ENCODE measurements at places on chromosomes 2 and 18.

DNA sequence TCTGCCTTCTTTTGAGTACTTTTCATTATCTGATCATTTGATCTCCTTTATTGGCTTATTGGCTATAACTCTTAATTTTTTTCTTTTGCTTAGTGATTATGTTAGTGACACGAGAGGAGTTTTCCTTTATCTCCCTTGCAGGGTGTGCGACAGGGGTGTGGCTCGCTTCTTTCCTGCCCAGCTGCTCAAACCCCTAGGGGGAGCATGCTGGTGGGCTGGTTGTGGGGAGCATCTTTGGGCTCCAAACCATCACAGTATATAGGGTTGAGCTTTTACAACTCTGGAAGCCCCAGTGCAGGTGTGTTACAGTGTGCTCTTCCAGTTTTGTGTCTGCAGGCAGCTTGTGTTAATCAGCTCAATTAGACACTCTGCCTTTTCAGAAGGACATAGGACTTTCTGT is 357.0 kb upstream of the TMEFF2 start:
- no peak for DNase-seq

DNA sequence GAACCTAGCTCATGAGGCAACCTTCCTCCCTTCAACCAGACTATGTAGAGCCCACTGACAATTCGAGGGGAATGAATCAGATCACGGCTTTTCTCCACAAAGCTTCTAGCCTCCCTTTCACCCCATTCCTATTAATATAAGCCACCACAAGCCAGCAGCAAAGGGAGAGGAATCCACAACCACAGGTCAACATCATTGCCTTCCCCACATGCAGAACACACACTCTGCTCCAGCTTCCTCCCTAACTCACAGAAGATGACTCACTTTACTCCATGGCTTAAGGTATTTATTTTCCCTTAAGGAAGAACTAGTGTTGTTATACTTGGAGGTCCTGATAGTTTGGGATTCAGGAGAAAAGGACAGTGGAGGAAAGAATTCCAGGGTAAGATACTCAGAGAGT is 272.2 kb downstream of the C1D start:
- no peak for DNase-seq

- DNase-seq: no peak
Measured at GRCh38 chr2:140627136-140627535, 1503.7 kb downstream of the LRP1B start.

DNA sequence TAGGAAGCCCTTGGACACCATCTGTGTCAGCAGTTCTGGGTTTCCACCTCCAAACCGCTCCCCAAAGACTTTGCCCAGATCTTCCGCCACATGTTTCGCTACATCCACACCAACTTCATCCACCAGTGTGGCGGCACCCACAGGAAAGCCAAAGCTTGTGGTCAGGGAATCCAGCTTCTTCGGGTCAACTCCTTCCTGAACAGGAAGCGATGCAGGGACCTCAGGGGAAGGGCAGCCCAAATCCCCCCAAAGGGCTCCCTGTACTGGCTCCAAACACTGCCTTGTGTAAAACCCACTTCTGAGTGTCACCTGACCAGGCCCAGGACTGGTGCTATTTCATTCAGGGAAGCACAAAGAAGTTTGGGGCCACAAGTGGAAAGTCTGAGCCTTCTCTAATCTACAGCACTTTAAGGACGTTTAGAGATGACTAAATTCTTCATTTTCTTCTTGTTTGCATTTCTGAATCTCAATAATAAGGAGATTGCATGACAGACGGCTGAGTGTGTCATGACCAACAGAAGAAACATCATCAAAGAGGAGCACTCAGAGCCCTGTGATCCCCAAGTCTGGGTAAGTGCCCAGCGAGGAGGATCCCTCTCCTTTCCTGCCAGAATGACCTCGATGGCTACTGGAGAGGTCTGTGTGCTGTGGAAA is 20.8 kb downstream of the GAREM2 start:
- no peak for DNase-seq

DNA sequence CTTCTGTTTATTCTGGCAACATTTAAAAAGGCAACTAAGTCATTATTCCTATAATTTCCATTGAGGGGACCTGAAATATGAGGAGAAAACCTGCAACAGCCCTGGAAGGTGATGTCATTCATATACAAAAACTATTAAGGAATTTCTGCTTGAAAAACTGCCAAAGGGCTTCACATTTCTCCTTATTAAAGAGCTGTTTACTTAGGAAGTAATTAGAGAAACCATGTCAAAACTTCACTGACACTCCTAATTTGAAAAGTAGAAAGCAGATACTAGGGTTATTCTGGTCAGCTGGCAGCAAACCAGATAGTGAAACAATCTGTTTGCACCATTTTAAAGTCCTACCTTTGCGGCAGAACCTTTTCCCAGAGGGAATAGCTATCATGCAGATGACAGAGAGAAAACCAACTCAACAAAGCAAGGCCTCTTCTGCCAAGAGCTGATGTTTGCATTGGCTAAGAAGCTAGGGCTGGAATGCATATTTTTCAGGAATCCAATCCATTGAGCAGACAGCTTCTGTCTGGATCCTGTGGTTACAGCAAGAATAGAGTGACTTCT is 592.2 kb upstream of the SYT4 start:
- DNase-seq: no peak

DNA sequence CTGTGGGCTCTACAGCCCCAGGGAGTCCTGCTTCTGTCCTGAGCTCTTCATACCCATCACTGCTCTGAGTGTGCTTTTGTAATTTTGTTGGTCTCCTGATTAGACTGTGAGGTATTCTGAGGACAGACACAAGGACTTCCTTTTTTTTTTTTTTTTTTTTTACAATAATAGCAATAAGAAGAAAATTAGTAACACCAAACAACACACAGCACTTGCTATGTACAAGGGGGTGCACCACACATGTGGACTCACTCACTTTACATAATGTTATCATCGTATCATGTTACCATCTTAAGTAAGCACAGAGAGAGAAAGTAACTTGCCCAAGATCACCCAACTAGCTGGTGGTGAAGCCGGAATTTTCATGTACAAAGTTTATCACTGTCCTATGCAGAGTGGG is 34.6 kb downstream of the MBP start:
- DNase-seq: no peak

- DNase-seq: no peak
Measured at GRCh38 chr2:105411720-105412407, 13.0 kb upstream of the FHL2 start.

GRCh38 chr2:64652231-64653108 is 1.2 kb downstream of the SERTAD2 start:
- DNase-seq: peak; percentile 13

- no peak for DNase-seq
Measured at GRCh38 chr2:73740767-73741166, 3.6 kb upstream of the TPRKB start.

DNA sequence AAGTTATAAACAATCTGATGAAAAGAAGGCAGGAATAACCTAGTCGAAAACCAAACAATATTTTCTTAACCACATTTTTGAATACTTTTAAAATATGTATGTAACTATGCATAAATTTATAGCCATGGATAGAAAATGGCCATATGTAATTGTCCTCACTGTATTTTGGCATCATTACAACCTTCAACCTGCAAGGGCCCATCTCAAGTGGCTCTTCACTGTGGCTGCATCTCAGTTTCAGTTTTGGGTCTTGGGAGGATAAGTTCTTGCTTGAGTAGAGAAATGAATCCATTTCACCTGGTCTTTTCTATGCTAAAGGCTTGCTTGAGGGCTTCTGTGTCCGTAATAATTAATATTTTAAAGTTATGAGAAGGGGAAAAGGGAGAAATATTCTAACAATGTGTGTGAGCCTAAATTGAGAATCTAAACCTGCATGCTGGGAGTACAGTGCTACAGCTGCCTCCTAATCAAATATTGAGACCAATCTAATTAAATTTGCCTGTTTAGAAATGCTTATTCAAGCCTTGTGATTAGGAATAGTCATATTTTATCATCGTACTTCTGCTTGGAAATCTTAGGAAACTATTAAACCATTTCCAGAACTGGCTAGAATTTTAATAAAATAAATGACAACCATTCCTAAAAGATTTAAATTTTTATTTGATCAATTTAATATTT is 92.5 kb downstream of the EML4 start:
- no peak for DNase-seq

- no peak for DNase-seq
Measured at GRCh38 chr2:116491292-116491691, 1323.2 kb upstream of the DDX18 start.

DNA sequence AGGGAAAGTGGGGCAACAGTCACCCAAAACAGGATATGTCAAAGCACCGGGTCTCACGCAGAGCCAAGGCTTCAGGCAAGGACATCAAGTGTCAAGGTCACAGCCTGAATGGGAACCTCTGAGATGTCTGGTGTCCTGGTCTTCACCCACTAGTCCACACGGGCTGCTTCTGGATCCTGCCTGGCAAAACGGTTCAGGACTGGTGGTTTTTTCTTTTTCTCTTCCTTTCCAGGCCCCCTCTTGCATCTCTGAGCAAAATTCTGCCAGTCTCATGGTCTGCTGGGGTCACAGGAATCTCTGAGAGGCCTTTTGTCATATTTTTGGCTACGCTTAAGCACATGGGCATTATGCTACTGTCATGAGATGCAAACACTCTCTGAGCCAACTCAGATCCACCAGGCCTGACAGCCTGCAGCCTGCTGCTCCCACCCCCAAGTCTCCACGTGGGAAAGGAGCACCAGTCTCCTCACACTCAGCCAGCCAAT is 518.2 kb upstream of the ZEB2 start:
- DNase-seq: no peak

- no peak for DNase-seq
Measured at GRCh38 chr2:99701503-99701902, 211.7 kb upstream of the REV1 start.

DNA sequence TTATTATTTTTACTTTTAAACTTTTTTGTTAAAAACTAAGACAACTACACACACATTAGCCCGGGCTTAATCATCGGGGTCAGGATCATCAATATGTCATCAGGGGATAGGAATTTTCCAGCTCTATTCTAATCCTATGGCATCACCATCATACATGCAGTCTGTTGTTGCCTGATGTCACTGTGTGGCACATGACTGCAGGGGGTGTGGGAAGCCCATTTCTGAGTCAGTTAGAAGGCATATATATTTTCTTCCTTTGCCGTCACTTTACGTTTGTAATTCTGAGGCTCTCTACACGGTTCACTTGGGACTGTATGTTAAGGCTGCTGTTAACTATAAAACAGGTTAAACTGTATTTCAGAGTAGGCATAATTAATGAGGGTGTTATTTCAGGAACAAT is 144.4 kb upstream of the ITGA6 start:
- no peak for DNase-seq

GRCh38 chr2:134549104-134549503 is 169.7 kb downstream of the TMEM163 start:
- DNase-seq: no peak

GRCh38 chr2:230128623-230129342 is 60.1 kb upstream of the SLC16A14 start:
- DNase-seq: no peak

GRCh38 chr2:223283771-223284170 is 231.8 kb downstream of the KCNE4 start:
- no peak for DNase-seq

GRCh38 chr2:101501443-101501842 is 26.5 kb upstream of the RFX8 start:
- DNase-seq: no peak

DNA sequence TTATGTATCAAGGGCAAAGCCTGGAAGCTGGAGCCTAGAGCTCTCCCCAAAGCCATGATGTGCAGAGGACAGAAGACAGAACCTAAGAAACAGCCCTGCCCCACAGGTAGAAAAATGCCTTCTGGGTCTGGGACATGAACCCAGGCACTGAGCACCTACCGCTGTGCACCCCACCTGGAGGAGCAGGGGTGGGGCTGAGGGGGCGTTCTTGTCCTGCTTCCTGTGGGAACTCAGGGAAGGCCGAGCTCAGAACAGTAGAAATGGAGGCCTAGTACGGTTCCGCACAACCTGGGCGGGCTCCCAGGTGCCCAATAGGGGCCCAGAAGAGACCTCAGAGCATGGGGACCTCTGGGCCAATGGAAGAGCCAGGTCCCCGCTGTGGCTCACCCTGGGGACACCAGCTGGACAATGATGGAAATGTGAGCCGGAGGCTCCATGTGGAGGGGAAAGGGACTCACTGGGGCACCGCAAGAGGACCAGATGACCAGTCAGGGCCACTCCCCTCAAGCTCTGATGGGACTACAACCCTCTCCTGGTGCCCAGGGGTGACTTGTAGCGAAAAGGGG is 3.2 kb downstream of the CRACDL start:
- no peak for DNase-seq

DNA sequence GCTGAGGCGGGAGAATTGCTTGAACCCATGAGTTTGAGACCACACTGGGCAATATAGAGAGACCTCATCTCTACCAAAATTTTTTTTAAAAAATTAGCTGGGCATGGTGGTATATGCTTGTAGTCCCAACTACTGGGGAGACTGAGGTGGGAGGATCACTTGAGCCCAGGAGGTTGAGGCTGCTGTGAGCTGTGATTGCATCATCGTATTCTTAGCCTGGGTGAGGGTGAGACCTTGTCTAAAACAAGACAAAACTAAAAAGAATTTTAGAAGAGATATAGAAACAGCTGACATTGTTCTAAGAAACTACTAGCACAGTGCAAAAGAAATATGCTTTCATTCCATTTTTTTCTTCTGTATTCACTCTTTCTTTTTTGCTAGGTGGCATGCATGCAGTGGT is 298.4 kb downstream of the NYAP2 start:
- no peak for DNase-seq

- no peak for DNase-seq
Measured at GRCh38 chr2:161207941-161208340, 47.7 kb downstream of the TANK start.

- no peak for DNase-seq
Measured at GRCh38 chr18:47995654-47996053, 65.2 kb upstream of the SMAD2 start.

- DNase-seq: no peak
Measured at GRCh38 chr2:38239452-38239851, 137.6 kb downstream of the ATL2 start.

DNA sequence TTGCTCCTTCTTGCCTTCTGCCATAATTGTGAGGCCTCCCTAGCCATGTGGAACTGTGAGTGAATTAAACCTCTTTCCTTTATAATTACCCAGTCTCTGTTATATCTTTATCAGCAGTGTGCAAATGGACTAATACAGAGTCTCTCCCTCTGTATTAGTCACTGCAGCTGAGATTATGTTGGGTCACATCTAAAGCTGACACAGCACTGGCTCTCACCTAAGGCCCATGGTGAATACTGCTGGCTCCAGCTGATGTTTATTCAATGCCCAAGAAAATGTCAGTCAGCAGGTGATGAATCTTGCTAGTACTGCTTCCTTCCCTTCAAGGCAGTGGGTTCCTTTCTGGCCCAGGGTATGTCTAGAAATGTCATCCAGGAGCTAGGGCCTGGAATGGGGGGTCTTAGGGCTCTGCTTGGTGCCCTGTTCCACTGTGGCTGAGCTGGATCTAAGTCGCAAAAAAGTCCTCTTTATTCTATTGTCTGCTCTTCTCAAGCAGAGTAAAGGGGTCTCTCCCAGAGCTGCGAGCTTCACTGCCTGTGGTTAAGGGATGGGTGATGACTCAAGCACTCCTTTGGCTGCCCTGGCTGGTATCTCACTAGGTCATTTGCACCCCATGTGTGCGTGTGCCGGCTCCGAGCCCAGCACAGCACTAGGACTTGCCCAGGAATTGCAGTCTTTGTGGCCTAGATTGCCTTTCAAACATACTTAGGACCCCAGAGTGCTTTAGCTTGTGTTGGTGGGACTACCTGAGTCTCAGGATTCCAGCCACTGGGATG is 29.9 kb downstream of the PPP1R1C start:
- no peak for DNase-seq

Data from stimulated activated naive CD4-positive, alpha-beta T cell treated with Interleukin-2 at 50 U/mL for 16 hours (primary cell).